NCI-H146 (cell line): ENCODE measurements at places on chromosomes 3 and 15.

- DNase-seq, result no peak
Measured at GRCh38 chr15:42992626-42993025, 72.0 kb upstream of the TTBK2 start.

DNA sequence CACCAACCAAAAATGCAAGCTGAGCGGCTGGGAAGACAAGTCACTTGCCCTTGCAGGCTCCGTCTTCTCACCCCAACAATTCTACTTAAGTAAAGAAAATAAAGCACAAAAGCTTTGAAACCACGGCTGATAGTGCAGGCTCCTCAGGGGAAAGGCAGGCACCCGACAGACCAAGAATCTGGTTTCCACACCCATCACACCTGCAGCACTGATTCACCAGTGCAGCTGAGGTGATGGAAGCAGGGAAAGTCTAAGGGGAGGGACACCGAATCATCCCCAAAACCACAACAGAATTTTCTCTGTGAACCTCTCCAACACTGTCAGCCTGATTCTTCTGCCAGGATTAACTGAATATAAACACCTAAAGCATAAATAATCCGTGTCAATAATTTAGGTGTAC is 62.0 kb upstream of the NSMCE3 start:
- DNase-seq, result no peak

DNA sequence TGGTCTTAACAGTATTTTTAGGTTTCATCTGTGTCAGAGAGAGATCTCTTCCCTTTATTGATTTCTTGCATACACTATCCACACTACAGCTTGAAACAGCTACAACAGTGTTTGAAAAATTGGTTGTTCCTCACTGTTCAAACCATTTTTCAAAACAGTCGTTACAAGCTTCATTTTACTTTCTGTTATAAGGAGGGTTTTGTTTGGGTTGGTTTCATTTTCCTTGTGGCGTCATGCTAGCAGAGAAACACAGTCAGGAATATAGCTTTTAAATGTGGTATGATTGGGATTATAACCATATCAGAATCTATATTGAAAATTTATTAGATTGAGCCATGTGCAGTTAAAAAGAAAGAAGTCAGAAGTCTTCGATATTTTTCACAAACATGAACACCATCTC is 400.6 kb downstream of the ZBTB20 start:
- DNase-seq, result no peak

DNA sequence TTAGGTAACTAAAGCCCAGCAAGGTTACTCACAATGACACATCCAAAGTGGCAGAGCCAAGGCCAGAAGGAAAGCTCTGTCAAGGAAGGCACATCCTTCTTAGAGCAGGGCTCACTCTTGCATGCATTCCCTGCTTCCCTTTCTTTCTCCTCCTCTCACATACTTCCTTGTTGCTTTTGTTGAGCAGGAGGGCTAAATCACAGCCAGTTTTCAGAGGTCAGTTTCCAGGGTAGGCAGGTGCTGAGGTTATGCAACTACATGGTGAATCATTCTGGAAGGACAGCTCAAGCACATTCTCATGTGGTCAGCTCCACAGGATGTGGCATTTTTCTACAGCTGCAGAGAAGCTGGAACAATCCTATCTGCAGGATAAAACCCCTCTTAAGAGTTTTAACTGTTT is 275.6 kb downstream of the ZNF621 start:
- DNase-seq, result no peak

- no peak for DNase-seq
Measured at GRCh38 chr3:138135833-138136194, 3.6 kb upstream of the A4GNT start.

DNA sequence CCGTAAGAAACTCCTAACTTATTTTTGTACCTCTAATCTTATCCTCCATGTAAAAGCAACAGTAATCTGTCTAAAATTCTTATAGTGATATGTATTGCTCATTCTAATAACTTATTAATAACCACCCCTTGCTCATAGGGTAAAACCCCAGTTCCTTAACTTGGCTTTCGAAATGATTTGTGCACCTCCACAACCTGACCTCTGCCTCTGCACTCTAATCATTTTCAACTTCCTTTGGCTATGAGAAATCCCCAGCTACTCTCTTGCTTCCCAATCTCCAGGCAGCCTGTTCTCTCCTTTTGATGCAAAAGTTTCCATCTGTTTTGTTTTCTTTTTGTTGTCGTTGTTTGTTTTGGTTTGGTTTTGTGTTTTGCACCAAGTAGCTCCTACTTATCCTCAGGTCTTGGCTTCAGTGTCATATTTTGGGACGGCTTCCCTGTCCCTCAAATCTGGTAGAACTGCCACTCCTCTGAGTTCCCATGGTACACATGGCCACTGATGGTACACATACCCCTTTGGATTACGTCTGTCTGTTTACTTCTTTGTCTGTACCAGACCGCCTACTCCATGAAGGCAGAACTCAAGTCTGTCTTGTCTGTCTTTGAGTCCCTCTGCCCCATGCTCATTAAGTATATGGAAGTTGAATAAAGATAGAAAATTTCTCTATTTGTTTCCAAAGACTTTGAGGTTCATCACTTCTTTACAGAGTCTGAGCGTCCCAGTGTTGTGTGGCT is 105.6 kb upstream of the TGFBR2 start:
- no peak for DNase-seq

DNA sequence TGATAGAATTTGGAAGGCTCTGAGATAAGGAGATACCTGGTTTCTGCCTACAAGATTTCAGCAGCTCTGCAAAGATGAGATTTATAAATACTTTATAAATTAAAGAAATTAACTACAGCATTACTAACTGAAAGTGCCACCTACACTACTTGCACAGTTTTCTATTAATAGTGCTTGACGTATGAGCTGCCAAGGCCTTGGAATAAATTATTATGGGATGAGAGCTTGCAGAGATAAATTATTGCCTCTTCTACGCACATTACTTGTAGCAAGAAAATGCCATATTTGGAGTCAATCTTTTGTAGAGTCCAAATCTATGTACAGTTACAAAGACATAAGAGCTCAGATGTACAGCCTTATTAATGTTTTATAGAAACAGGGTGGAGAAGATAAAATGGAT is 89.1 kb downstream of the BCHE start:
- no peak for DNase-seq

- DNase-seq, result no peak
Measured at GRCh38 chr3:58349792-58350626, 17.3 kb downstream of the PXK start.
